ENCODE measurements at places on chromosomes 5 and 9. TPM values are rescaled to one million over a fixed set of nuclear protein-coding genes. Genes with fewer than 3 reads are reported as not detected.

- DNase-seq, result no peak
Measured at GRCh38 chr9:34565856-34566255, 23.7 kb downstream of the CNTFR start.

DNA sequence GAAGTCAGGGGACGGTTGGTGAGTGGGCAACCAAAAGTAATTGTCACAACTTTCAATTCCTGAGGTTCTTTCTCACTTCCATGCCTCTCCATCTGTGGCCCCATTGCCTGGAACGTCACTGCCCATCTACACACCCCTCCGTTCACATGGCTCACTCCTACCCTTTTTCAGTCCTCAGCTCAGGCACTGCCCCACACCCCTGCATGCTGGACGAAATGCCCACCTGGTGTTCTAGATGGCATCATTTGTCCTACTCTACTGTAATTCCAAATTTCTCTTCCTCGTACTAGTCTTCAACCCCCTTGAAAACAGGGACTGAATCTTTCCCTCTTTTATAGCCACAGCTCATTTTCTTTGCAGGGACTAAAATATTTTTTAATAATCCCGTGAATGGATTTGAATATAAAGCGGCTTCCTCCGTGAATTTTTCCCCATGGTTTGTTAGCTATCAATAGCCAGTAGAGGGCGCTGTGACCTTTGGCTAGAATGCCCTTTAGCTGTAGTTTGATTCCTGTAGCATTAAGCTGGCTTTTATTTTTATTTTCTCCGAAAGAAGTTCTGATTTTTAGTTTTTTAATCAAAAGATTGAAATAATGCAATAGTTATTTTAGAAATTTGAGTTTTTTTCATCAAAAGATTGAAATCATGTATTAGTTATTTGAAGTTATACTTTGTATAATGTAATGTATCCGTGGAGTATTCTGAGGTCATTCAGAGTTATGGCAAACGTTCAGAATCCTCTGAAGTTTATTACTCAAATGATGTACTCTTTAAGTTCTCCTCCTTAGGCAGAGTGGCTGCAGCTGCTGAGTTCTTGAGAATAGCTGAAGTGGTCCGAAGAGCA lies 232.1 kb downstream of the SH3GL2 start:
- peak; percentile 61 for DNase-seq

DNA sequence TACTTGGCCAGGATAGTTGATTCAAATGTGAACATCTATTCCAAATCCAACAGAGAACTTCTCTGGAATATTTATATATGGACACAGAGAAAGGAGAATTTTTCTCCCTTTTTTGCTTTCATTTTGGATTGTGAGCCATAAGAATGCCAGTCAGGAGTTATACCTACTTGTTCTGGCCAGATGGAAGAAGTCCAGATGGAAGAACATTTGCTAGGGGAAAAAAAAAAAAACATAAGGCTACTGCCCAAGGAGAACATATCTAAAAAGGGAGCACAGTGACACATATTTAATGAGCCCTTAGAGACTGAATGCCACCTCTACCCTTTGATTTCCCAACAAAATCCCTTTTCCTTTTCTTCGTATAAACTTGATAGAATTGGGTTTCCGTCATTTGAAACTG lies 61.7 kb upstream of the PPP2R2B start:
- DNase-seq, result no peak

DNA sequence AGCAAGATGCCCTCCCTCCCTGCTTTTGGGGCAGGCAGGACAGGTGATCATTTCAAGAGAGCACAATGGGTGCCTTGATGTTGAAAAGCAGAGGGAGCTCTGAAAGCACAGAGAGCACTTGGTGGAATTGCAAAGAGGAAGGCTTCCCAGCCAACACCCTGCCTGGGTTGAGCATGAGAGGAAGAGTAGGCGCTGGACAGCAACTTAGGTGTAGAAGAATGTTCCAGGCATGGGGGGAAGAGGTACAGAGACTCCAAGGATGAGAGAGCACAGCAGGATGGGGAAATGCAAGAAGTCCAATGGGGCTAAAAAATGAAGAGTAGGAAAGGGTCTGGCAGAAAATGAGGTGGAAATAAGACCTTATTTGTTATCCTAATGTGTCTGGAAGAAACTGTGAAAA lies 144.8 kb downstream of the TRIM36 start:
- DNase-seq, result no peak

DNA sequence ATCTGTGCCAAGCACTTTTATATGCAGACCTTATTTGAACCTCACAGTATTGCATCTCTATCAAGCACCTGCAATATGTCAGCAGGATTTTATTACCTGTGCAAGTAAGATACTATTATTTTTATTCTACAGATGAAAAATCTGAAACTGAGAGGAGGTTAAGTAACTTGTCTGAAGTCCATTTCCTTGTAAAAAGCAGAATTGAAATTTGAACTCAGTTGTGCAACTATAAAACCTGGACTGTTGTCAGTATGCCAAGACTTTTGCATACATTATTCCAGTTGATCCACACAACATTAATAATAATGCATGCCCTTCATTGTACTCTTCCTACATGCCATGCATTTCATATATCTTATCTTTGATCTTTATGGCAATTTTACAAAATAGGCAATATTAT lies 82.2 kb upstream of the BRINP1 start:
- DNase-seq, result no peak

GRCh38 chr5:139711906-139712224 lies 63.7 kb downstream of the CXXC5 start:
- no peak for DNase-seq

DNA sequence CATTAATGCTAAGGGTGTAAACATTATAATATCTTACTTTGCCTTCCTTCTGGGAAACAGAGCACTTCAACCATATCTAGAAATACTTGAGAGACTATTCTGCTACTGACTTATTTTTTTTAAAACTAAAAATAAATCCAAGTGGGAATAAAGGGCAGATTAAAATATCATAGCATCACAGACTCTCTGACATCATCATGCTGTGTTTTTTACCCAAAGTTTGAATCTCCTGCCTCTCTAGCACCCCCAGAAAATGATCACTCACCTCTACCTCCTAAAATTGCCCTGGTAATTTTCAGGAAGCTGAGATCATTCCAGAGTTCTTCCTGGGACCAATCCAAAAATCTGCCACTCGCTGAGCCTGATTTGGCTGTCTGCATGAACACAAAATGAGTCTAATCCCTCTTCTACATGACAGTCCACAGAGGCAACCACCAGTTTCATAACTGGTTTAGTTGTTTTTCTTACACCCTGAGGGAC lies 813.8 kb upstream of the DMAC1 start:
- DNase-seq, result no peak

- peak; percentile 53 for DNase-seq
Measured at GRCh38 chr9:33159777-33160127, 7.4 kb downstream of the B4GALT1 start.

DNA sequence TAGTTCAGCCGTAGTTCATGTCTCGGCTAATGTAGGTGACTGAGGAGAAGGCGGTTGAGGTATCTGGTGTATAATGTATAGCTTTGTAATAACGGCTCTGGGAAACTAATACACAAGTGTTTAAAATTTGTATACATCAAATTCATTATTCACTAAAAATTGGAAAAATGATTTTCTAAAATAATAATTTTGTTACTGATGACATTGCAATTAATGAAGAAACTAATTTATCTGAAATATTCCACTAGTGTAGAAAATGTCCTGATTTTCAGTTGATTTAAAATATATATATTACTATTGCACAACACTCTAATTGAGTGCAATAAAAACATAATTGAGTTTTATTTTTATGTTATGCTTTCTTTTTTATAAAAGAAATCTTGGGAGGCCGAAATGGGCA lies 823.0 kb downstream of the TAF11L14 start:
- DNase-seq, result no peak

DNA sequence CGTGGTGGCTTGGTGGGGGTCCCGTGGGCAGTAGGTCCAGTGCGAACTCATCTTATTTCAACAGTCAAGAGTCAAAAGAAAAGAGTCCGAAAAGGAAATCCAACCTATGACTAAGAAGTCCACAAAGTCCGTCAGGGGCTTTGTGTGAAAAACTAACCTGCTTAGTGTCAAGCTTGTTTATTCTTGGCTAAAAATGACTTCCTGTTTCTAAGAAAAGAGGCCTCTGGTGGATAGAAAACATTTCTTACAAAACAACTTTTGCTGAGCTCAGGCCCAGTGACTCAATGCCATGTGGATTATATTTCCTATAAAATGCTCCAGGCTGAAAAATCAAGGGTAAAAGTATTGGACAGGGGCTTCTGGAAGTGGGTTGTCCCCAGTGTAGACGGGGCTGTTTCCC lies 105.9 kb downstream of the GADD45G start:
- no peak for DNase-seq

- DNase-seq, result no peak
Measured at GRCh38 chr9:137235424-137236237, 4.9 kb downstream of the SLC34A3 start.

DNA sequence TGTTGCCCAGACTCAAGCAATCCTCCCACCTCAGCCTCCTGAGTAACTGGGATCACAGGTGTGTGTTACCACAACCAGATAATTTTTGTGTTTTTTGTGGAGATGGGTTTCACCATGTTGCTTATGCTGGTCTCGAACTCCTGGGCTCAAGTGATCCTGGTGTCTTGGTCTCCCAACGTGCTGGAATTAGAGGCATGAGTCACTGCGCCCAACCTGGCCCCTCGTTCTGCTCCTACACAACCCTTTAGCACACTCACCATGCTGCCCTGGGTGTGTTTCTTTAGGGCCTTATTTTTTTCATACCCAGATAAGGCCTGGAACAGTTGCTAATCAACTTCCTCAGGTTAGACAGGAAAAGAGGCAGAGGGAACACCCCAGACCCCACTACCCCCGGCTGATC lies 2.6 kb downstream of the PDZD2 start:
- DNase-seq, result no peak

- DNase-seq, result no peak
Measured at GRCh38 chr9:36813154-36813553, 220.9 kb downstream of the PAX5 start.

Gene KYAT1
- 15.2 TPM for total RNA-seq

Gene ARID3C
- 0.69 TPM for total RNA-seq

Gene FAM81B
- not detected for total RNA-seq

Gene ANKRD31
- 0.17 TPM for total RNA-seq

Gene PCDHA1
- total RNA-seq, result not detected

Gene BHMT
- not detected for total RNA-seq
